ENCODE measurements at places on chromosomes 11 and 22.

- no peak for DNase-seq
Measured at GRCh38 chr11:61778920-61779650, 13.3 kb downstream of the TMEM258 start.

- DNase-seq: no peak
Measured at GRCh38 chr11:61290905-61291690, 4.0 kb downstream of the VWCE start.

DNA sequence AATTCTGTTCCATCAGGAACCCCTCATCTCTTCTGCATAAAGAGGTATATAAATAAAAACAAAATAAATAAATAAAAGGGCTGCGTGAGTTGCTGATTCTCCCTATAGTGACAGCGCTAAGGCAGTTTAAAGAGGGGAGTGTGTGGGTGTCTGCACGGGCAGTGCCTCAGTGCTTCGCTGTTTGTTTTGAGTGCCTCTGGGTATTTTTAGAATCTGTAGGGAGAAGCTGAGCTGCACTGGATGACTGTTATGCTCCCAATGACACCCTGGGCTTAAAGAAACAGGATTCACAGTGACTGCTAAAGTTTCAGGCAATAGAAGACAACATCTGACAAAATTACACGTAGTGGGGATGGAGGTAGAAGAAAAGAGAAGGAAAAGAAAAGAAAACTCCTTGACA lies 38.8 kb downstream of the SLC1A2 start:
- DNase-seq: no peak

DNA sequence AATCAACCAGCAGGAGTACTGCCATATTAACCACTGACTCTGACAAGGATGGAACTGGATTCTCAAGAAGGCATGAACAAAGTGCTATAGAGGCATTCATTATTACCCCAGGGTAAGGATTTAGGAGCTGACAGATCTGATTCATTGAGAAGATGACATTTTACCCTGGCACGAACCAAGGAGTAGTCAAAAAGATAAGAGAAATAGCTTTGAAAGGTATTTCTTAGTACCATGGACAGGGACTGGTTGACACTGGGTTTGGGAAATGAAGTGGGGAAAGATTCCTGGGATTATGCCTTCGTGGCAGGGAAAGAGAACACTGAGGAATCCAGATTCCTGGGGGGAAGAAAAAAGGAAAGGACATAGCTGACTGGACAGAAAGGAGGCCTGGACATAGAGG lies 5.1 kb upstream of the SAAL1 start:
- no peak for DNase-seq

GRCh38 chr22:41290262-41291221 lies 4.6 kb upstream of the RANGAP1 start:
- DNase-seq: no peak

DNA sequence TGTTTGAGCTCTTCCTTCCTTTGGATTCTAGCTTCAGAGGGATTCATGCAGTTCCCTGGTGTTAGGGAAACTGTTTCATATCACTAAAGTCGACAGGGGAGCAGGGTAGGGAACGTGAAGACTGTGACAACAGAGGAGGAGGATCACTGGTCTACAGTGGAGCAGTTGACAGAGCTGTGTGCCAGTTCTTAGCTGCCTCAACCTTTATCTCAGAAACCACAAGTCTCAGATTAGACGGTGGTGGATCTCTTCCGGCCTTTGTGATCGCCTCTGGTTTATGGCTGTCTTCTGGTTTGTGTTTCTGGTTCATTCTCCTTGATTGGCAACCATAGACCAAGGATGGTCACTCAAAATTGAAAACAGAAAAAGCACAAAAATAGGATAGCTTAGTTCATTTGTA lies 538.9 kb upstream of the API5 start:
- no peak for DNase-seq

- no peak for DNase-seq
Measured at GRCh38 chr22:23066200-23067022, 3.9 kb upstream of the GNAZ start.

DNA sequence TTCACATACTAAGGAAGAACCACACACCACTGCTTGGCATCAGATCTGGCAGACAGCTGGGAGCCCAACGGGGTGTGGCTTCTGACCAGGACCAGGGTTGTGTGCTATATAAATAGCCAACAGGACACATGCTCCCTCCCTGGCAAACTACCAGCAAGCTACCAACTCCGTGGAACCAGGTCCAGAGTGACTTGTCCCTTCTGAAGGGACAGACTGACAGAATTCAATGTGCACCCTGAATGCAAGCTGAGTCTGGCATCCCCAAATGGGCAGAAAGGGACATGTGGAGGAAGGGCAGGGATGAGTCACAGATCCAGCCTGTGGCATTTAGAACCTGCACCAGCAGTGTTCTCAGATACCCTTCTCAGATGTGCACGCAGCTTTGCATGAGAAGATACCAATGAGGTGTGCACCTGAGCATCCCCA lies 92.9 kb downstream of the MICAL3 start:
- no peak for DNase-seq
